Keratinocyte (primary cell): ENCODE measurements at places on chromosomes 2 and 18.
A peak's percentile ranks its signal among the peaks of the same experiment; 100 is the strongest.

- peak; percentile 46 for DNase-seq
Observed at GRCh38 chr2:54522624-54523281, 66.6 kb downstream of the SPTBN1 start.

GRCh38 chr2:11746807-11747459 is 501 bp downstream of the LPIN1 start:
- DNase-seq = no peak

GRCh38 chr2:106011380-106011779 is 182.7 kb downstream of the UXS1 start:
- no peak for DNase-seq

DNA sequence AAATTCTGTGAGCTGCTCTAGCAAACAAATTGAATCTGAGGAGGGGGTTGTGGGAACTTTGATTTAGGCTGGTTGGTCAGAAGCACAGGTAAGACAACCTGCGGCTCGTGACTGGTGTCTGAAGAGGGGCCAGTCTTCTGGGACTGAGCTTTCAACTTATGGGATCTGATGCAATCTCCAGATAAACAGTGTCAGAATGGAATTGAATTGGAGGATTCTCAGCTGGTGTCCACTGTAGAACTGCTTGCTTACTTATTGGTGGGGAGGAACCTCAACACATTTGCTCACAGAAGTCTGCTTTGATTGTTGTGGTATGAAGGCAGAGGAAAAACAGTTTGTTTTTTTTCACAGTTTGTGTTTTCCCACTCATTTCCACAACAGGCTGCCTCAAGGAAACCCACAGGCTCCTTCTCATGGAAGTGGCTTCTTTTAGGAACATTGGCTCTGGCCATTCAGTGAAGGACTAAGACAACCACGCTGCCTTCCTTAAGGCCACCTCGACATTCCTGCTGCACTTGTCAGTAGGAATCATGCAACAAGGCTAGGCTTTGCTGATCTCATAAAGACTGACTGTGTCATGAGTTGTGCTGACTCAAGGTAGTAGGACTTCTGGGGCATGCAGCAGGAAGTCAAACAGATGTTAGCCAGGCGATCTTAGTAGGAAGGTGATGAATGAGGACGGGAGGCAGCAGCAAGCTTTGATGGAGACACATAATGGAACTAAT is 104.7 kb downstream of the TSN start:
- DNase-seq = peak; percentile 50

DNA sequence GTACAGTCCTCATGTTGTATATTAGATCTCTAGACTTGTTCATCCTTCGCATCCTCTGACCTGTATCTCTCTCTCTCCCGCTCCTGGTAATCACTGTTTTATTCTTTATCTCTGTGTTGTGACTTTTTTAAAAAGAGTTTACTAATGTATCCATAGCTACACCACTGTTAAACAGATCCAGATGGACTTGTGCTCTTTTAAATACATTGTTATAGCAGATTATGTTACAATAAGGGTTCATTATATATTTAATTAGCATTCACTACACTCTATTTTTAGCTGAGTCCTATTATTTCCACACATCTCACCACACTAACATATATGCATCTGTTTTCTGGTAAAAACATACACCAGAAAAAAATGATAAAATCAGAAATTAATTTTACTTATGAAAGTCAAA is 90.5 kb downstream of the RBM43 start:
- no peak for DNase-seq

- DNase-seq = no peak
Observed at GRCh38 chr2:73289304-73289703, 4.0 kb downstream of the EGR4 start.

GRCh38 chr18:39840406-39840805 is 2114.6 kb upstream of the PIK3C3 start:
- DNase-seq = no peak

DNA sequence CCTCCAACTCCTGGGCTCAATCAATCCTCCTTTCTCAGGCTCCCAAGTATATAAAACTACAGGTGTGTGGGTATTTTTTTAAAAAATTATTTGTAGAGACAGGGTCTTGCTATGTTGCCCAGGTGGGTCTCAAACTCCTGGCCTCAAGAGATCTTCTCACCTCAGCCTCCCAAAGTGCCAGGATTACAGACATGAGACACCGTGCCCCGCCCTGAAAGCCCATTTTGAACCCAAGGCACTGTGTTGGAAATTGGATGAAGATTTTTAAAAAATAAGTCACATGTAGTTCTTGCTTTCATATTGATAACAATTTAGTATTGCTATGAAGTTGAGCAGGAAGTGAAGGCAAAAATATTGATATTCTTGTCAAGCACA is 472.5 kb upstream of the TNP1 start:
- DNase-seq = no peak

DNA sequence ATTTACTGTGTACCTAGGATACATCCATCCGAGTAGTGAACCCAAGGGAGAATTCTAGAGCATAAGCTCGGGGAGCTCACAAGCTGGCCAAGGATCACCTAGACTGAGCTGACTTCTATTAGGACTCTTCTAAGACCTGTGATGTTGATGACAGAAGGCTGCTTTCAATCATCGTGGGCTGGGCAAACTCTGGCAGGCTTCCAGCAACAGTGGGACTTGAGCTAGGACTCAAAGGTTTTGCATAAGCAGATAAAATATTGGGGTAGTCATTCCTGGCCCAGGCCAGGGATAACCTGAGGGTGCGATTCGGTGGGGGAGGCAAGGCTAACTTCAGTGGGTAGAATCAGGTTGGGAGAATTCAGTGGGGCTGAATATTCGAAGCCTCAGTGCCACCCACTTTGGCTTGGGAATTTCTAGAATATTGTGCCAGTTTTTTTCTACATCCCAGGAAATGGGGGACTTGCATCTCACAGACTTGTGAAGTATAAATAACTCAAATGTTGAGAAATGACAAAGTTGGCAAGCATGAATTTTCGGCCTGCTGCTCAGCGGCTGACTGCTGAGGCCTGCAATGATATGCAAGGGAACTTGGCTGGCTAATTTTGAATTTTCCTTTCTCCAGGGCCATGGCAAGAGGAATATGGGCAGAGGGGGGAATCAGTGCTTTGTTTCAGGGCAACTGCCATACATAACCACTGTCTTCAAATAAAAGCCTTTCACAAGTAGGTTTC is 274.3 kb downstream of the PRKCE start:
- no peak for DNase-seq

DNA sequence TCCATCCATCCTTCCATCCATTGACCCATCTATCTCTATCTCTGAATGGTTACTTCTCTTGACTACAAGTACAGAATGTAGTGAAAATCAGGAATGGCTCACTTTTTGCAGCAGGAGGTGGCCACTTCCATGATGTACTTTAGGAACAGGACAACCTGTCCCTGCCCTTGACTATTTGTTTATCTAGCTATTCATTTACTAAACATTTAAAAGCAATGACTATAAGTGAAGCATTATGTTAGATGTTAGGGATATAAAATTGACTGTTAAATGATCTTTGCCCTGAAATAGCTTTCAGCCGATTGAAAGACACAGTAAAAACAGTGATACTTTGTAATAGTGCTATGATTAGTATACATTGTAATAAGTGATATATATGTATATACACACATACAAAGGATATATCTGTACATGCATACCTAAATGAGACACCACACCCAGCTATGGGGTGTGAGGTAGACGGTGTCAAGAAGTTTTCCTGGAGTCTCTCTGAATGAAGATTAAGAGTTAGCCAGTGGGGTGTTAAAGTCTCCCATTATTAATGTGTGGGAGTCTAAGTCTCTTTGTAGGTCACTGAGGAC is 68.5 kb downstream of the C18orf54 start:
- DNase-seq = no peak

DNA sequence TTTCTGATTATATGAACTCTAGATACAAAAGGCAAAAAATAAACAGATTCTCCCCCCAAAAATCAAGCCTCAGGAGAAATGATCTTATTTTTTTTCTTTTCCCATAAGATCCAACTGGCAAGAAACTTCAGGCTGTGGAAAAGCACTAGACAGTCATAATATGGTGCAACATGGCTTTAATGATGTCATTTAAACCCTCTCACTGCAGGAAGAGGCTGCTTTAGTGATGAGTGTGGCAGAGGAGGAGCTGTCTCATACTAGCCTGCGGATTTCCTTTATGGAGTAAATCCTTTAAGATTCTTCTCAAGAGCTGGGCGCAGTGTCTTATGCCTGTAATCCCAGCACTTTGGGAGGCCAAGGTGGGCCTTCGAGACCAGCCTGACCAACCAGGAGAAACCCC is 83.3 kb upstream of the CD28 start:
- DNase-seq = no peak

- no peak for DNase-seq
Observed at GRCh38 chr2:240956171-240956934, 42.1 kb upstream of the SNED1 start.

GRCh38 chr2:111068435-111069058 is 52.2 kb upstream of the BCL2L11 start:
- DNase-seq = no peak

DNA sequence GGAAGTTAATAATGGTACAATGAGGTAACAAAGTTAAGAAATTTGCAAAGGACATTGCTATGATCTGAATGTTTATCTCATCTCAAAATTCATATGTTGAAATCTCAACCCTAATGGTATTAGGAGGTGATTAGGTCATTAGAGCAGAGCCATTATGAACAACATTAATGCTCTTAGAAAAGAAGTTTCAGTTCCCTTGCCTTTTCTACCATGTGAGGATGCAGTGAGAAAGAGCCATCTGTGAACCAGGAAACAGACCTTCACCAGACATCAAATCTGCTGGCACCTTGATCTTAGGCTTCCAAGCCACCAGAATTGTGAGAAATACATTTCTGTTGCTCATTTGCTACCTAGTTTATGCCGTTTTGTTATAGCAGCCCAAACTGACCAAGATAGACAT is 757.6 kb downstream of the NR4A2 start:
- DNase-seq = no peak

DNA sequence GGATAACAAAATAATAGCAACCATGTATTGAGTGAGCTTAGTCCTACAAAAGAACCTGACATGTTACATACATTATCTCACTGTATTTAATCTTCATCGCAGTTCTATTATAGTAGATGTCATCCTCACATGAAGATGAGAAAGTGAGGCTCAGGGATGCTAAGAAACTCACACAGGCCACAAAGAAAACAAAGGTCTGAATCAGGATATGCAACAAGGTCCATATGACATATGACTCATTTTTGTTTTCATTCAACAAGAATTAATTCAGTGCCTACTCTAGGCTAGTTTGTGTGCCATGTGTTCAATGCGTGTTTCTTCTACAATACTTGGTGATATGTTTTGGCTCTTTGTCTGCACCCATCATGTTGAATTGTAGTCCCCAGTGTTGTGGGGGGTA is 219.7 kb upstream of the EPHA4 start:
- DNase-seq = no peak

GRCh38 chr2:242046206-242046826 is 176.8 kb downstream of the RTP5 start:
- DNase-seq = no peak

DNA sequence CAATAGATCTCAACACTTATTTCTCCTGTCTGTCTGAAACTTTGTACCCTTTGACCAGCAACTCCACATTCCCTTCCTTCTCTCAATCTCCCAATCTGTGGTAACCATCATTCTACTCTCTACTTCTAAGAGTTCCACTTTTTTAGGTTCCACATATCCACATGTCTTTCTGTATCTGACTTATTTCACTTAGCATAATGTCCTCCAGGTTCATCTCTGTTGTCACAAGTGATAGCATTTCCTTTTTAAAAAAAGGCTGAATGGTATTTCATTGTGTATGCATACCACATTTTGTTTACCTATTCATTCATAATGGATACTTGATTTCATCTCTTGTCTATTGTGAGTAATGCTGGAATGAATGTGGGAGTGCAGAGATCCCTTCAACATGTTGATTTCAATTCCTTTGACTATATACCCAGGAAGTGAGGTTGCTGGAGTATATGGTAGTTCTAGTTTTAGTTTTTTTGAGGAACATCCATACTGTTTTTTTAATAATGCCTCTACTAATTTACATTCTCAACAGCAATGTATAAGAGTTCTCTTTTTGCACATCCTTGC is 18.8 kb upstream of the MMADHC start:
- no peak for DNase-seq

DNA sequence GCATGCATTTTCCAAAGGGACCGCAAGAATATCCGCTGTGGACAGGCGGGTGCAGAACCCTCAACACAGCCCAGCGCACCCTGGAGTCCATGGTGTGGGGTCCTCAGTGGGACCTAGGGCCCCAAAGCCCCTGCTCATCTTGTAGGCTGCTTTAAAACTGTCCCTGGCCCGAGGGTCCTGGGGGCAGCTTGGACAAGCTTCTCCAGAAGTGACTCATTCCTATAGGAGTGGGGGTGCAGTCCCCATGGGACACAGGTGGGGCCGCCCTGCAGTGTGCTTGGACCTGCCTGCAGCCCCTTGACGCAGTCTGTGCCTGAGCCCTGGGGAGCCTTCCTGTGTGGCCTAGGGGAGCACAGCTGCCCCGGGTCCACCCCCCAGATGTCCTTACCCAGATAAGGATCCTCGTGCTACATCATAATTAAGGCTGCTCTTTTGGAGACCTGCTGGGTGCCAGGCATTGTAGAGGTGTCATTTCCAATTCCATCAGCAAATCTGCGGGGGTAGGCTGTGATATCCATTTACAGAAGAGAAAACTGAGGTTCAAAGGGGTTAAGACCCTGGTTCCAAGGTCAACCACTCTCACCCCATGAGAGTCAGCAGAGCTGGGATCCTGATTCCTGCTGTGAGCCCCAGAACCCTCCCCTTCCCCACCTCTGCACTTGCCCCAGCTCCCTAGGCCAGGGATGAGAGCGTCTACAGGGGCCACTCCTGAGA is 1.7 kb upstream of the HS6ST1 start:
- no peak for DNase-seq

- no peak for DNase-seq
Observed at GRCh38 chr18:31245820-31246219, 72.1 kb upstream of the DSG1 start.

GRCh38 chr2:11852526-11853196 is 106.2 kb downstream of the LPIN1 start:
- no peak for DNase-seq

DNA sequence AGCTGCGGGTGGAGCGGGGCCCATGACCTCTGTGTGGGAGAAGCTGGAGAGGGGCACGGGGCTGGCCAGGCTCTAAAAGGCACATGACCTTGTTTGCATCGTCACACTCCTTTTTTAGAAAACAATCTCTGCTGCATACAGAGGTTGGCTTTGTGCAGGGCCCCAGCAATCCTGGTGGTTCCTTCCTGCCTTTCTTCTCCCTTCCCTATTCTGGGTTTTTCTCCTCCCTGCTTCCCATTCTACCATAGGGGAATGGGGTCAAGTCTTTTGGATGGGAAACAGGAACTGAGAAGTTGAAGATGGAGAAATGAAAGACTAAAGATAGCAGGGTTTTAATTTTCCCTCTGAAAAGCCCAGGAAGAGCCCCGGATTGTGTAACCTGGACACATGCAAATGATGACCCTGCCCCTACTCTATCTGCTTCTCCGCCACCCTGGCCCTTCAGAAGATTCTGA is 53.9 kb downstream of the ASAP2 start:
- DNase-seq = no peak

DNA sequence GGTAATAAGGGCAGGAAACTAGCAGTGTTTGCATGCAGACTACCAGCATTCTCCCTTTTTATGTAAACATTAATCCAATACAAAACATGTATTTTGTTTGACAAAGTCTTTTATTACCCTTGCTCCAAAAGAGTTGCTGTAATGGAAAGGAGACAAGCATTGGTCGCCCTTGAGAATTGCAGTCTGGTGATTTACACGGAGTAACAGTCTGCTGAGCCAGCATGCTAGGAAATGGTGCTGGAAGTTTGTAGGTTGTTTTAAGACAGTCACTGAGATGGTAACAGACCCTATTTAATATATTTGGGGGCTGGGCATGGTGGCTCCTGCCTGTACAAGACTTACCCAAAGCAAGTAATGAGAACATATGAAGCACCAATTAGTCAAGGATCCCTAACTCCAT is 2.8 kb upstream of the PRKCE start:
- no peak for DNase-seq
